ENCODE measurements at places on chromosomes 6 and 20.

DNA sequence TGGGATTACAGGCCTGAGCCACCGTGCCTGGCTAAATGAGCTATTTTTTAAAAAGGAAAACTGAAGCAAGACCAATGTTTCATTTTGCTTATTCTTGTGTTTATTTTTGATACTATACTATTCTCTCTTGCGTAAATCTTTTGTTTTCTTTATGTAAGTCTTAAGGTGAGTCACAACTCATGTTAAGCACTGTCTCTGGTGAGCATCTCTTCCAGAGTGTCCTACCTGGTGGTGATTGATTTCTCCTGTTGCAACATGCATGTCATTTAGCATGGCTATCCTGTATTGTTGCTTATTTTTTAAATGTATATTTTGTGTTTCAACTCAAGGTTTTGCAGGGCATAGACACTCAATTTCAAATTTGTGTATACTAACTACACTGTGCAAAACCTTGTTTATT is 336.0 kb downstream of the RFPL4B start:
- DNase-seq: no peak

DNA sequence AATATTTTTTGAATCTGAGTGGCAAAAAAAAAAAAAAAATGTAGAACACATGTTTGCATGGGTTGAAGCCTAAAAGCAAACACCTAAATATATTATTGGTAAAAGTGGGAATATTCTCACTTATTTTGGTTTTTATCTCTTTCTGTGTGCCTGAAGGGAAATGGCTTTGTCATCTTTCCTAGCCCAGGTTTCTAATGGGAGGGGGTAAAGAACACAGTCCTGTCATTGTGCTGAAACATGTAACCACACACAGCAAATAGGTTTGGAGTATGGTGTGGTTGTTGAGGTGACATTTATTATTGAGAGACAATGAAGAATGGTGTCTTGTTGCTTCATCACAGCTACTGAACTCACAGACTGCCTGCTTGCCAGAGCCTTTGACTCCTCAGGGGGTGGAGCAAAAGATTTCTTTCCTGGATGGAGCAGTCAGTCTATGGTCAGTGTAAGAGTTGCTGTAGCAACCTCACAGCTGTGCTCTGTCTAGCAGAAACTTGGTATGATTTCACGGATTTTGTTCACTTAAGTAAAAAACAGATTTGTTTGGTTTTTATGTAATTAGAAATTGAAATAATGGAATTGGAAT is 70.2 kb downstream of the CEP57L1 start:
- DNase-seq: no peak

- no peak for DNase-seq
Measured at GRCh38 chr20:61953037-61954021, 112.4 kb downstream of the TAF4 start.

DNA sequence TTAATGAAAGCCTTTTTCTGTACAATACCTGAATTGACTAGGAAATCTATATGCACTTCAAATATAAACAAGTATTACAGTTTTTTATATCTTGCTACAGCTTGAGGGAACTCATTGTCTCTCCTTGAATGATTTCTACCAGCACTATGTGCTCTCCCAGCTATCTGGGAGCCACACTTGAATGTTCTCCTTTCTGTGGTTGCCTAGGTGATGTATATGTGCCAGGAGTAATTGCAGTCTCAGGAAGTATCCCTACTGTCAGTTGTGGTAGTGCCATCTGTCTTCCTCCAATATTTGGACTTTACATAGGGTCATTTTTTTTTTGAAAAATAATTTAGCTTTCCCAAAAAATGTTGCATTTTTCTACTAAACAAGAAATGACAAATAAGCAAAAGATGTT is 288.0 kb upstream of the PLCB4 start:
- no peak for DNase-seq

DNA sequence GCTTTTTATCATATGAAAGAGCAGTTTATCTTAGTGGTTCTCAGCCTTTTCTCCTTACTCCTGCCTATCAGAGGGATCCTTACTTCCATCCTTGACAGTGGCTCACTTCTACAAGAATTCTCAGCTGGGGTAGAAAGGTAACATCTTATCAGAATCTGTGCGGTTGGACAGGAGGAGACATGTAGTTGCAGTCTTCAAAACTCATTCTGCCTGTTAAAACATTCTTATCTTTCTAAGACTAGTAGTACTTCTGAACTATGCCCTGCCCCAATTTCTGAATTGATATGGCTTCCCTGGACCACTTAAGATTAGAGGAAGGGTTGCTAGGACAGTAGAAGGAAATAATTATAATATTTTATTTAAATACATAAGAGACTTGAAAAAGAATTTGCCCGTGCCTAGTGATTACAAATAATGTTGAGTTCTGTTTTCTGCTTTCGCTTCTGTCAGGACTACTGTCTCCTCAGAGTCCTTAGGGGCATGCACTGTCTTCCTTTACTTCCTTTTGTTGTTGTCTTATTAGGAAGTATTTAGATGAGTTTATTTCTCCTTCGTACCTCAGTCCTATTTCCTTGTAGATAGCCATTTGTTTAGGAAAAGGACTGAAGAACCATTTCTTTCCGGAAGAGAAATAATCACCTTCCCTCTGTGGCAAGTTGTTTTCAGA is 24.9 kb downstream of the BLTP3A start:
- DNase-seq: no peak

DNA sequence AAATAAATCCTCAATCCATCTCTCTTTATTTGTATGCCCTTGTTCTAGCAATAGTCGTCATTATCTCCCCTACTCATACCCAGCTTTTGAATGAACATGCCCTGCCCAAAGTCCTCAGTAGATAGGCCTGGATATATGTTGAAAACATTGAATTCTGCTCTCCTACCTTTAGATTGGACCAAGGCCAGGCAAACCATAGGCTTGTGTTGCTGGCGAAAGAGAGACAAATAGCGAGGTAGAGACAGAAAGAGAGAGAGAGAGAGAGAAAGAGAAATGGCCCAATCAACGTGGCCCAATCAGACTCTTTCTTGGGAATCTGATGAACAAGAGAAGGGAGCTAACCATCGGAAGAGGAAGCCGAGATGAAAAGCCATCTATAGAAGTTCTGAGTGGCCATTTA is 45.2 kb downstream of the NEDD9 start:
- no peak for DNase-seq

- no peak for DNase-seq
Measured at GRCh38 chr6:45045253-45045601, 282.9 kb upstream of the RUNX2 start.
